ENCODE measurements at places on chromosomes 4 and X.

- DNase-seq, result no peak
Measured at GRCh38 chr4:121675715-121676114, 21.1 kb downstream of the ANXA5 start.

DNA sequence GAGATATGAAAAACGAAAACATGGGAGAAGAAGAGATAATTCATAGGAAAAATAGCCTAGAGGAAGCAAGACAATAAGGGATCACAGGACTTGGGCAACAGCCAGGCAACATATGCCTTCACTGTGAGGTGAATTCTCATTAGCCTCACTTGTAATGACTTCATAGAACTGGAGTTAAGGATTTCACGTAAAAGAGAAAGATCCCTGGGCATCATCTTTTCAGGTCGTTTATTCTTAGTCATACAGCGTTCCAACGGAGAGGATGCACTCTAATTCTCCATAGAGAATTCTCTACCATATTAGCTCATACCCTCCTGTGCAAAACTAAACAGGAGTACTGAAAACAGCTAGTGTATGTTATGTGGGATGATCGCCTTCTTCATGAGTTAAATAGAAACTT is 1.4 kb downstream of the PRKG2 start:
- DNase-seq, result no peak

GRCh38 chrX:53695946-53696549 is 9.5 kb upstream of the HUWE1 start:
- no peak for DNase-seq

DNA sequence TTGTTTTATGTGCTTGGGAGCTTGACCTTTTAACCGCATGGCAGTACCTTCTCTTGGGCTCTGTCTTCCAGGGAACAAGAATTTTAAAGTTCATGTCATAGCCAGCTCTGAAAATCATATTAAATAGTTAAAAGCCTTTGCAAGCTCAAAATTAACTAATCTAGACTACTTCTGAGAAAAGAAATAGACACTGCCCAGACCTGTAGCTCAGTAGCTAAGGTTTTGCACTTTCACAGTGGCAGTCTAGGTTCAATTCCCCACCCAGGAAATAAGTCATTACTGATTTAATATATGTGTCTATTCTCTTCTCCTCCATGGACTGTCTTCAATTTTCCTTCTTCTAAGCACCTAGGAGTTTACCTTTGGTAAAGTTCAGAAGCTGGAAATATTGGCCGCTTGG is 27.4 kb downstream of the HSD17B11 start:
- no peak for DNase-seq

GRCh38 chr4:154722262-154722661 is 21.5 kb upstream of the LRAT start:
- DNase-seq, result no peak

DNA sequence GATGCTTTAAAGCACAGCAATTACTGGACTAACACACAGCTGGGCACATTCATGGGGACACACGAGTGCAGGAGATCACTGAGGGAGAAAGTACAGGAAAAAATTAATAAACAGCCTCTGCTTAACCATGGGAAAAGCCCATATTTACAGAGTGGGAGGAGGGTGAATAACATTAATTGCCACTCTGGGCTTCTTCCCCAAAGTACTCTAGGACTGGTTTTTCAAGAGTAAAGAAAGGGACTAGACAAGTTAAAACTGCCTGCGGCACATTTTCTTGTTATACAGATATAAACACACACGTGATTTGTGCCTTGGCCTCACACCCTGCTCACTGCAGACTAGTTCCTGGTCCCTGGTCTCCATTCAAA is 179.7 kb upstream of the TET2 start:
- no peak for DNase-seq

DNA sequence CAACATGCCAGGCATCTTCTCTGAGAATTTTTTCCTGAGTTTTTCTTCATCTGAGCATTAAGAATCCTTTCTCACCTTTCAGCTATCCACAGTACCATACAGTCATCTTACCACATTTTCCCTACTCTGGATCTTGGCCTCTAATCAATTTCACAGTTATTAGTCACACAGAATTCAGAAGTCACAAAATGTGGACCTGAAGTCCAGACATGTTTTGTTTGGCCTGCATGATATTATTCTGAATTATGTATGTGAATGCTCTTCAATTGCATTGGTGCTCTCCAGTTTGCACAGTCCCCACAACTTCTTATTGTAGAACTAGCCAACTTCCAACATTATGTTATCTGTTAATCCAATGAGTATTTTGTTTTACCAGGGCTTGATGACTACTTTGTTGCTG is 102.3 kb upstream of the GRIA3 start:
- DNase-seq, result no peak

DNA sequence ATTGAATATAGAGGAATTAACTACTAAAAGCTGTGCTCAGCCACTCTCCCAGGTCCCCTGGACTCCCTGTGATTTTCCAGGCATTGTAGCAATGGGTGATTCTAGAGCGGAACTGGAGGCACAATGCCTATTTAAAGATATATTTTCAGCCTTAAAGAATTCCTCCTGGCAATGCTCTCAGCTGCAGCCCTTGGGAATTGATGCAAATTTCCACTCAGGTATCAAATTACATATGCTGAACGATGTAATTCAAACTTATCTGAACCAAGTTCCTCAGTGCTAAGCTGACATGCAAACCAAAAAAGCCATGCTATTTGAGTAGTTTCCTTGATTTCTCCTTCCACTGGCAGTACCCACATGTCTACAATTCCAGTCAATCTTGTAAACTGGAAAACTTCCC is 86.3 kb upstream of the GABRA3 start:
- no peak for DNase-seq

DNA sequence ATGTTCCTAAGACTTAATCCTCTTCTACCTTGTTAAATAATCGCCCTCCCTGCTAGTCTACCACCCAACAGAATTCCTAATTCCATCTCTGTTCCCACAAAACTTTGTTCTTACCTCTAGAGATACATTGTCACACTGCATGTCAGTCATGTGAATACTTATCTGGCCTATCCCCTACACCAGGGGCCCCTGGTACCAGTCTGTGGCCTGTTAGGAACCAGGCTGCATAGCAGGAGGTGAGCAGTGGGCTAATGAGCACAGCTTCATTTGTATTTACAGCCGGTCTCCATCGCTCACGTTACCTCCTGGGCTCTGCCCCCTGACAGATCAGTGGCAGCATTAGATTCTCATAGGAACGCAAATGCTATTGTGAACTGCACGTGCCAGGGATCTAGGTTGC is 73.9 kb downstream of the APBB2 start:
- no peak for DNase-seq

- no peak for DNase-seq
Measured at GRCh38 chrX:45007598-45007997, 134.6 kb downstream of the KDM6A start.

DNA sequence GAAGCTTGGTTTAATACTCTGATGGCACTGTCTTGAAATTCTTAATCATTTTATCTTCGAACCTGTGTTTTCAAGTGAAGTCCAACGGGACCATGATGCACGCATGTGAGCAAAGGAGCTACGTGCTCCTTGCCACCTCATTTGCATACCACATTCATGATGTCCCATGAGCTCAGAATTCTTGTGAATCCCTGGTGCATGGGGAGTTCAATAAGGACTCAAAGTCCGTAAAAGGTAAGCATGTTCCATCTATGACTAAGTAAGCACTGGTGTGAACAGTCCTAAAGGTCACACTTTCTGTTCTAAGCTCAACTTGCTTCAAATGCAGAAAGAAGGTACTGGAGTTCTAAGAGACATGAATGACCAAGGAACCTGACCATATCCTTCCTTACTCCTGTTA is 13.1 kb upstream of the GPM6B start:
- no peak for DNase-seq

- DNase-seq, result peak; percentile 87
Measured at GRCh38 chr4:10611673-10612072, 72.9 kb downstream of the CLNK start.

- DNase-seq, result no peak
Measured at GRCh38 chr4:19063662-19064061, 1042.1 kb upstream of the LCORL start.

- DNase-seq, result no peak
Measured at GRCh38 chrX:38341442-38341841, 11.0 kb upstream of the OTC start.

DNA sequence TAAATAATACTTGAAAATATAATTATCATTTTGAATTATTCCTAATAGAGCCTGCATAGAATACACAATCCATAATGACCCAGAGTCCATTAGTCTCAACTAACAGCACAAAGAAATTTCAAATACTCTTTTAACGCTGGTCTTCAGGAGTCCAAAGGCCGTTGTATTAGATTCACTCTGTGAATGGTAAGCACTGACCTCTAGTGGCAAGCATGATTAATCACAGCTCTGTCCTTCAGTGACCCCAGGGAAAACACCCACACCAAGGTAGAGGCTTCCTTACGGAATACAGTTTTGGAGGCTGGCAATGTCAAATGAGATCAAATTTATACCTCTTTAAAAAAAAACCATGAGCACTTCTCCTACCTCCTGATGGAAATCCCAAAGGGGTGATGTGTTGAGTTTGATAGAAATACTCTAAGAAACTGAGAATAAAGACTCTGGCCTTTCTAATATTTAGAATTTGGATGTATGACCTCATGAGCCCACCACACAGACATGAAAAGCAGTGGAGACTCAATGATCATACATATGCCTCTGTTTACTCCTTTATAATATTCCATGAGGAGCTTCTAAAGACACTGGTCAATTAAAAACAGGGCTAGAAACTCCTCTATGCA is 147.2 kb upstream of the DKK2 start:
- peak; percentile 34 for DNase-seq

DNA sequence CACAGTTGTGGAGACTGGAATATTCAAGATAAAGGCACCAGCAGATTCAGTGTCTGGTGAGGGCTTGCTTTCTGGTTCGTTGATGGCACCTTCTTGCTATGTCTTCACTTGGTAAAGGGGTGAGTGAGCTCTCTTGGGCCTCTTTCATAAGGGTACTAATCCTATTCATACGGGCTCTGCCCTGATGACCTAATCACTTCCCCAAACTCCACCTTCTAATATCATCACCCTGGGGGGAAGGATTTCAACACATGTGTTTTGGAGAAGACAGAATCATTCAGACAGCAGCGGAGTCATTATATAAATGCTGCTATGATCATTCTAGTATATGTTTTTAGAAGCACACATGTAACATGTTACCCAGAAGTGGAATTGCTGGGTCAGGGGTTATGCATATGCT is 295.3 kb upstream of the CTSO start:
- DNase-seq, result no peak

DNA sequence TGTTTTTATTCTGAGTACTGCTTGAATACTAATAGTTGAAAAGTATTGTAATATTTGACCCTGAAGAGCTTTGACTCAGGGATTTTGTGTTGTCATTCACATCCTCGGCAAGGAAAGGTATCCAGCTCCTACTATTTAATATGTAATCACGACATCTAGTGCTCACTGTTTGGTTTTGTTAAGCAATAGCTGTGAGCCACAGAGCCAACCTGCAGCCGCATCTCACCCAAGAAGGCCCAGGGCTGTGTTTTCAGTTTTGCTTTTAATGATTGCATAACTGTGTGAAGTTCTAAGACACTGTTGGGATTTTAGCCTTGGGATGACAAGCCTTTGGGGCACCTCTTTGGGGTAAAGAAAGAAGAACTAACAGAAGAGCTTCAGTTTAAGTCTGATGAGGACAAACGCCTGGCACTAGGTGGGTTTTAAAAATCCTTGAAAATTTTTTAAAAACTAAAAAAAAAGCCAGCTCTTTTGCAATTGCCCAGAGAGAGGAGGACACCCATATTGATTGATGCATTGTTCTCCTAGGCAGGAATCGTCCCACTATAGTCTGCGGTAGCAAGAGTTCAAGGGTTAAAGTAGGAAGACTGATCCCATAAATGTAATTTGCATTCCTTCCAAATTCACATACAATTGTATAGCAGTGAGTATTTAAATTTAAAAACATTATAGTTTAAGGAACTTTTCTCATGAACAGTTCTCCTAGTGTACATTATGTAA is 157.8 kb downstream of the RELL1 start:
- DNase-seq, result no peak

DNA sequence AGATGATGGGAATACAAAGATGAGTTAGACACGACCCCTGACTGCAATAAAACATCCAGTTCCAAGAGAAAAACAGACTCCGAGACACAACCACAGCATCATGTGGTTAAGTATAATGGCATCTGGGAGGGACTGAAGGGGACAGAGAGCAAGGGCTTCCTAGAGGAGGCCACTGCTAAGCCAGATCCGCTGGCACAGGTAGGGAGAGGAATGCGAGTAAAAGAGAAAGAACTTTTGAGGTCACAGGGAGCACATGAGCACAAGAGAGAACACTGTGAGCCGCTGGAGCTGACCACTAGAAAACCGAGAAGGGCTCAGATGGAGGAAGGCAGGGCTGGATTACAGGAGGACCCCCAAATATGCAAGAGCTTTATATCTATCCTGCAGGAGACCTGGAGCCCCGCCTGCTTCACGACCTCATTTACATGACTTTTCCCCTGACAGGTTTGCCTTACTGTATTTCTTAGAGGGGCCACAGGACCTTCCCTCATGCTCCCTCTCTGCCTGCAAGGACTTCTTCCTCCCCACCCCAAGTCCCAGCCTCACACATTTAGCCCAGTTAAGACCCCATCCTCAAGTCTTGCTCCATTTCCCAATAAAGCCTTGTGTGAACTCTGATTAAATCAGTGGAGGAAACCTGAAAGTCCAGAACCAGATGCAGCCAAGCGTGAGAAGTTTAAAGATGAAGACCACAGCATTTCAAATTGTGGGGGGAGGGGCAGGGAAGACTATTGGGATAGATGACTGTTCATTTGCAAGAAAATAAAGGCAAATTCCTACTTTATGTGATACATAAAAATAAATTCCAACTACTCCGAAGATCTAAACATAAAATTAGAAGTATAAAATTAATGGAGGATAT is 29.6 kb downstream of the MFAP3L start:
- no peak for DNase-seq

GRCh38 chr4:155032521-155033229 is 175.8 kb upstream of the NPY2R start:
- no peak for DNase-seq

DNA sequence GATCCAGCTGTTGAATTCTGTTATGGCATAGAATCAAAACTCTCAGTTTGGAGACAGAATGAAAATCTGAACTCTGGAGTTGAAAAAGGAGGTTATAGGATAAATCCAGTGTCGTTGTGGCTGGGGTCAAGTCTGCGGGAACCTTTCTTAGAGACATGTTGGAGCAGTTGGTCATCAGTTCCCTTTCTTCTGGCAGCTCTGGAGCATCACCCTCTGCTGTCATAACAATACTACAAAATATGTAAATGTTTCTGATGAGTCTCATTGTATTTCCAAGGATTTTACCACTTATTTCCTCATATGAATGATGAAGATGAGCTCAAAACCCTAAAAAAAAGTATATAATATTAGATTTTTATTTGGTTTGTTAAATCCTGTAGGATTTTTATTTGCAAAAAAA is 7.5 kb downstream of the TLR10 start:
- no peak for DNase-seq

- peak; percentile 28 for DNase-seq
Measured at GRCh38 chr4:157220371-157220881, at the start of gene GRIA2. Gene GRIA2, plus strand, starts transcription at chr4:157220728. Its CDS starts 315 bp downstream, at chr4:157221043.

GRCh38 chrX:14027036-14027435 is 2.7 kb downstream of the GEMIN8 start:
- no peak for DNase-seq

GRCh38 chr4:155263480-155263879 is 55.0 kb downstream of the NPY2R start:
- DNase-seq, result no peak

Data from fibroblast of skin of left quadriceps (primary cell).